Natural killer cell (primary cell): ENCODE measurements at places on chromosomes 2 and 18.

DNA sequence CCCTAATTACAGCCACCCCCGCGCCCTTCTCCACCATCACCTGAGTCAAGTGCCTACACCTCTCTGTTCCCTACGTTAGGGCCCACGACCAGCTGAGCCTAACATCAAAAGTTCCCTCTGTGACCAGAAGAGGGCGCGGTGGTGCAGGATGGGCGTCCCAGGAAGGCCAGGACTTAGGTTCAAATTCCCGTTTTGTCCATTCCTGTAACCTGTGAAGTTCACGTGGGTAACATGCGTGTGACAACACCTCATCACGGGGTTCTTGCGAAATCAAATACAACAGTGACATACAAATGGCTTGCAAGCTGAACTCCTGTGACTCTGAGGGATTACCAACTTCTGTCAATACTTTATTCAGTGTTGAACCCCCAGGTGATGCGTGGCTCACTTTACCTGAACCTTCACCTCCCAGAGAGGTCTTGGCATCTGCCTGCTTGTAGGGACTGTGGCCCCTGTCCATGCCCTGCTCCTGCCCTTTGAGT lies 207.9 kb downstream of the ARL4C start:
- peak; percentile 90 for DNase-seq

DNA sequence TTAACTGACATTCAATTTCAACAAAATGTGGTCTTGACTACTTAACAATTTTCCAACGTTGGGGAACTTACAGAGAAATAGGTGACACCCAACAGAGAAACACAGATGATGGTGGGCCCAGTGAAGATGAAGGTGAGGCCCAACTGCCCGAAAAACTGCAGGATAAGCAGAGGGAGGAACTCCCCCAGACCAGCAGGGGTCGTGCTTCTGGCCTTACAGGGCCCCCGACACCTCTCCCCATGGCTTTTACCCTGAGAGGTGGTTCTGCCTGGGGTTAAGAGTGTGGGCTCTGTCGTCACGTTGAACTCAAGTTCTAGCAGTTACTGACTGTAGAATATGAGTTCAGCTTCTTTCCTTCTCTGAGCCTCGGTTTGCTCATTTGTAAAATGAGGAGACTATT lies 119.5 kb upstream of the SMIM21 start:
- no peak for DNase-seq

- no peak for DNase-seq
Observed at GRCh38 chr2:113966832-113967231, 76.9 kb downstream of the ACTR3 start.

DNA sequence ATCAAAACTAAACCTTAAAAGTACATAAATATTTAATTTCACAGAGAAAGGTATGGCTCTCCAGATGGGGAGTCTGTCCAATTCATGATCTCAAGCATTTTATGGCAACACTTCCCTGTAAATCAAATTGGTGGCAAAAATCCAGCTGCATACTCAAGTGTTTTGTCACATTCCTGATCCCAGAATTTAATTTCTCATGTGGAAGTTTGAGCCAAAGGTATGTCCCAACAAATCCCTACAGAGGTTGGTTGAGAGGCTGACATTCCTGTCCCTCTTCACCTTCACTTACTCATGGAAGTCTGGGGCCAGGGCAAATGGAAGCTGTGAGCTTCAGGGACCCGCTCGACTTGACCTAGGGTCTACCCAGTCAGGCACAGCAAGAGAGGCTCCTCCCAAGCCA lies 17.7 kb downstream of the KLF7 start:
- no peak for DNase-seq

- DNase-seq: no peak
Observed at GRCh38 chr2:8159966-8160603, 521.8 kb upstream of the ID2 start.

DNA sequence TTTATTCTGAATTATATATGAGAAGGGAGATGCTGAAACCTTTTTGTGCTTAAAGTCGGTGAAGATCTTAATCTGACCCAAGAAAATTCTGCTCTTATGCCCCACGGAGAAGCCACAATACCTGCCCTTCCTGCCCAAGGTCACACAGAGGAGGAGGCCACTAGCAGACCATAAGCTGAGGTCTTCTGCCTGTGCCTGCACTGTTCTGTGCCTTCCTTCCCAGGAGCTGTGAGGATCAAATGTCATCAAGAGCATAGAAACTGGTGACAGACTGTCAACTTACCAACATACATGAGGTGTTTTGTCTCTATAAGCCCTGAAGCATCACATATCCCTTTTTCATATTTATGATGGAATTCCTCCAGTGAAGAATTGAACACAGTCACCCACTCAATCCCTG lies 233.3 kb downstream of the C1D start:
- DNase-seq: no peak

DNA sequence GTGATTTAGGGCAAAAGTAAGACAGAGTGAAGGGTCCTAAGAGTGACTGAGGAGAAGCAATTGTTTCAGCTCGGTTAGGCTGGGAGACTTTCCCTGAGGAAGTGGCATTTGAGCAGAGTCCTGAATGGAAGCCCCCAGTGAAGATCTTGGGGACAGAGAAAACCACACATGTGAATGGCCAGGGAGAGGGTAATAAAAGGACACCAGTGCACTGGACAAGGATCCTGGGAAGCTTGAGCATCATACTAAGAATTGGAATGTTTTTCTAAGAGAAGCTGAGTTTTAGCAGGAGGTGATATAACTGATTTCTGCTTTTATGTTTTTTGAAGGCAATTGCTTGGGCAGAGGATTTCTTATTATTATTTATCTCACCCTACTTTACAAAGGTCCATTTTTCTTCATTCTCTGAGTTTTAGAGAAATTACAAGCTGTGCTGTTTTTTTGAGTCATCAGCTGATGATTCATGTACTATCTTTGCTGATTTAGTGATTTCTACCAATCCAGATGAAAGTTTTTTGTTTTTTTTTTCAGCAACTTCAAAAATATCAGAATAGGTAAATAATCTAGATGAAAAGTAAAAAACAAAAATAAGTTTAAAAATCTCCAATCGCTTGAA lies 43.5 kb downstream of the MFSD6 start:
- no peak for DNase-seq

- peak; percentile 73 for DNase-seq
Observed at GRCh38 chr18:59308248-59308937, 10.1 kb downstream of the CPLX4 start.

- peak; percentile 60 for DNase-seq
Observed at GRCh38 chr2:38602136-38602731, 494 bp downstream of the HNRNPLL start.

DNA sequence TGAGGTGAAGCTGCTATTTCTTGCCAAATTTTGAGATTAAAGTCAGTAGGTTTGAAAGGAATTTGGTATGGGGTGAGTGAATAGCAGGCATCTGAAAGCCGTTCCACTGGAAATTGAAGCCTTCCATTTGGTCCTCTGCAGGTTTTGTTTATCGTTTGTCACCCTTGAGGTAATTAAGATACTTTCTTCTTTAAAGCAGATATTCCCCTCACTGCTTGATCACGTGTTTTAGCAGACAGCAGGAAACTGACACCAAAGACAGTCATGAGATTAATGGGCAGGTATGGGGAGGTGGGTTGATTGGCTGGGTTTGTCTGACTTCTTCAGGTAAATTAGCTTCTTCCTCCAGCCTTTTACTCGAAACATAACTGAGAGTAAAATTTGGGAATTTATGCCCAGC lies 10.7 kb downstream of the LPIN1 start:
- no peak for DNase-seq

GRCh38 chr2:42999856-43000241 lies 207.5 kb upstream of the HAAO start:
- no peak for DNase-seq

GRCh38 chr2:105176429-105176828 lies 65.1 kb upstream of the GPR45 start:
- DNase-seq: no peak

DNA sequence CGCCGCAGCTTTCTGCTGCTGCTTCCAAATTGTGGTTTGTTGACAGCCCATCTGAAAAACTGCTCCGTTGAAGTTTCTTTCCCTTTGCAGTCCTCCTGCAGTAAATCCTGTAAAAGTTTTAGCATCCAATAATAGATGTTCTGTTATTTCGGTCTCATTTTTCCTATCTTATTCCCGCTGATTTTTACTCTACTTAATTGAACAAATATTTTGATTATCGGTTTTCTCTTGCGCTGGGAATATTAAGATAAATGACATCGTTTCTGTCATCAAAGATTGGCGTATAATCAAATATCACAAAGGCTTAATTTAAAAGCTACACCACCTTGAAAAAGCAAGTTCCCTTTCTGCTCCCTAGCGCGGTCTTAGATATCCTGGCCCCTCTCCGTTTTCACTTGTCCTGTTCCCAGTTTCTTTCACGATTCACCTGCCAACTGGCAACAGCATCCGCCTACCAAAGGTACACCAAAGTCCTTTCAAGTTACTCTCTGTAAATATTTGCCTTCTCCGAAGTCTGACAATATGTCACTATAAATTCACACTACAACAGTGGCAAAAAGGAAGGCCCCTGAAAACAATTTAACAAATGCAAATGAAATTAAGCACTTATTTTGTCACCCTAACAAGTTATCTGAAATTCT lies 1.0 kb upstream of the STRN start:
- peak; percentile 16 for DNase-seq

GRCh38 chr18:49849331-49850217 lies 36.2 kb upstream of the ACAA2 start:
- no peak for DNase-seq

- DNase-seq: no peak
Observed at GRCh38 chr2:117949806-117950205, 64.1 kb downstream of the CCDC93 start.

- no peak for DNase-seq
Observed at GRCh38 chr2:240819126-240819857, 727 bp downstream of the KIF1A start.

DNA sequence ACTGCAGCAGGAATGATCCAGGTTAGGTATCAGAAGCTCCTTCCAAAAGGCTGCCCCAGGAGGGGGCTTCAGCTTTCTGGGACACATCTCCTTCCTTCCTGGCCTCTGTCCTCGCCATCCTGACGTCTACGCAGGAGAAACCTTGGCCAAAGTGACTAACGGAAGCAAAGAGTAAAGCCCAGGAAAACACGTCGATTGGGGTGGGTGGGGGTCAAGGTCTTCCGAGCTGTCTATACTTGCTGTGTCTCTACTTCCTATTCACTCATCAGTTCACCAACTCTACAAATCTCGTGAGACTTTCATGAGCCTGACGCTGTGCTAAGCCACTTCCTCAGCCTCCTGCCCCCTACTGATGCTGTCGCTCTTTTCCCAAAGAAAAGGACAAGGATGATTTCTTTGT lies 212.6 kb downstream of the TNS1 start:
- peak; percentile 55 for DNase-seq

GRCh38 chr2:179332903-179333302 lies 68.3 kb upstream of the SESTD1 start:
- no peak for DNase-seq

GRCh38 chr2:78418021-78418420 lies 607.5 kb upstream of the REG3G start:
- no peak for DNase-seq

DNA sequence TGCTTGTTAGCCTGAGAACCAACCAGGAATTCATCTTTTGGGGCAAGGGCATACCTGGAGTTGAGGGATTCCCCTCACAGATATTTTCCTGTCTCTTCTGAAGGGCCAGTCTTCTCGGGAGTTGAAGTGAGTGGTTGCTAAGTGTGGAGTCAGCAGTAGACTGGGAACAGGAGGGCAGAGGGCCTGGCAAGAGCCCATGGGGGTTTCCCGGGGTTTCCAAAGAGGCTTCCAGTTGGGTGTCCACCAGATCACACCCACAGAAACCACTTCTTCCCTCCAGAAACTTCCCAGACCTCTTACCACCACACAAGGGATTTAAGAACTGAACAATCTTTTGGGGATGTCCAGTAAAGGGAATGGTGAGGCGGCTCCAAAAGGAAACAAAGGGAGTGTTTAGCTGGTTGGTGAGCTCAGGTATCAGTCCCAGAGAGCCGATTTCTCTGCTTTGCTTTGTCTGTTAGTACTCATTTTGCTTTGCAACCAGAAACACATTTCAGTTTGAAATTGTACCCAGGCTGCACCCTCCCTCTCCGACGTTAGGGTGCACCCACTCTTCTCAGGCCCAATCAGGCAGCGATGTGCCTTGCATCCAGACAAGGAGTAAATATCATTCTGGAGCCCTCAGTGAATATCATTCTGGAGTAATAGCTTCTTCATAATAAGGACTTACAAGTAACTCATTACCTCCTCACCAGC lies 47.5 kb upstream of the SPATS2L start:
- no peak for DNase-seq

- no peak for DNase-seq
Observed at GRCh38 chr2:30990671-30991070, 147.6 kb downstream of the GALNT14 start.

DNA sequence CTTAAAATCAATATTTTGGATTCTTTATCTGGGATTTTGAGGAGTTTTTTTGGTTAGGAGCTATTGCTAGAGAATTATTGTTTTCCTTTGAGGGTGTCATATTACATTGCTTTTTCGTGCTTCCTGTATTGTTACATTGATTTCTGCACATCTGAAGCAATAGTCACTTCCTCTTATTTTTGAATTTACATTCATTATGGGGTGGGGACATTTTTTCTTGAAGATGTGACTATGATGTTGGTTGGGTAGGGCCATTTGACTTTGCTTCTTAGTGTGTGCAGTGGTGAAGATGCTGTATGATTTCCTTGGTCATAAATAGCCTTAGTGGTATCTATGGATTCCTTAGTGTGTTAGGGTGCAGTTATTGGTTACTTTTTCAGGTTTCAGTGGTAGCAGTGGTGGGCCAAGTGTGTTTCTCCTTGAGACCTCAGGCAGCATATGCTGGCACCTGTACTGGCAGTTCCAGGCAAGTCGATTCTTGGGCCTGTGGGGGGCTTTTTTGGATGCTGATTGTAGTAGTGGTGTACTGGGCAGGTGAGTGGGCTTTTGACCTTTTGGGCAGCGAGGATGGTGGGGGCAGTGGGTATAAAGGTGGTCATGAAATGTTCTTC lies 61.8 kb downstream of the ARHGAP25 start:
- DNase-seq: no peak

- DNase-seq: no peak
Observed at GRCh38 chr2:111523009-111523408, 361.0 kb downstream of the ANAPC1 start.

GRCh38 chr18:57219964-57220363 lies 73.1 kb downstream of the BOD1L2 start:
- DNase-seq: no peak

DNA sequence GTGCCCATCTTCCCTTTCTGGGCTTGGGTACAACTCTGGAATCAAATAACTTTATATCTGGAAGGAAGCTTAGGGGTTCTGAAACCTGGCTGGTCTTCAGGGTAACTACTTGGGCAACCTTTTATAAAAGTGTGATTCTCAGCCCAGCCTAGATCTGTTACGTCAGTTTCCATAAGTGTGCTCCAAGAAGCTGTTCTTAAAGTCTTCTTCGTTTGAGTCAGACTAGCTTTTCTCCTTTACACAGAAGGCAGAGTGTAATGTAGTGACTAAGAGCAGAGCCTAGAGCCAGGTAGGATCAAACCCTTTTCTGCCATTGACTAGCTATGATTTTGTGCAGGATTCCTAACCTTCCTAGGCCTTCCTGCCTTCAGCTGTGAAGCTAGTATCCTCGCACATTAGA lies 5.8 kb downstream of the ITGA6 start:
- DNase-seq: peak; percentile 3

DNA sequence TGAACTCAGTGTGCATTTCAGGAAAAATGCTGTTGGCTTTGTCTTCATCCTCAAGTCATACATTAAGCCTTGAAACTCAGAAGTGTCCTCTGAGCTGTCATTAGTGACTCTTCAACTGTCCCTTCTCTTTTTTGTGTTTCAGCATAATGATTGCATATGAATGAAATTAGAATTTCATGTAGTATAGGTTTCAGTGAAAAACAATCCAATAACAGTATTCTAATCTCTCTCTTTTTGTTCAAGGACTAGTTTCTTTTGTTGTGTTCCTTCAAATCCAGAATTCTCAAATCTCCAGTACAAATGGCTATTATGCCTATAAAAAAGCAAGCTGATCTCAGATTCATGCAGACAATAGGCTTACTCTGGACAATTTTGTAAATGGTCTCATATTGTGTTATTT lies 133.5 kb downstream of the QPCT start:
- no peak for DNase-seq
